ENCODE measurements at places on chromosomes 12 and 14.
A peak's percentile ranks its signal among the peaks of the same experiment; 100 is the strongest.

DNA sequence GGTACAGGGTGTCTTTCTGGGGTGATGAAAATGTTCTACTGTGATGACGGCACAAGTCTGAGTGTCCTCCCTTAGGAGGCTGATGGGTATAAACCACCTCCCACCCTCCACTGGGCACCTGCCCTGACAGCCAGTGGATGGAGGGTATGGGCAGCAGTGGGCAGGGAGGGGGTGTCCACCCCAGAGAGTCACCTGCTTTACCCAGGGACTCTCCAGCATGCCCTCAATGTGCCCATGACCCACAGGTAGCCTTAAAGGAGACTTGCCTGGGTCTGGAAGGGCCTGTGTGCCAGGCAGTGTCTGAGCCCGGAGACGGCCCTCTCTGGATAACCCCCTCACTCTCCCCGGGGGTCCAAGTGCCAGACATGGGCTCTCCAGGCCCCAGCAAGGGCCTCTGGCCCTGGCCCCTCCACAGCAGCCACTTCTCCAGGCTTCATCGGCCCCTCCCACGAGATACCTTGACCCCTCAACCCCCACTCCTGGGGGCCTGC lies 38.8 kb downstream of the CCNK start:
- no peak for DNase-seq

- no peak for DNase-seq
These were observed 188.1 kb downstream of the ERC1 start for GRCh38 chr12:1179128-1179527.

DNA sequence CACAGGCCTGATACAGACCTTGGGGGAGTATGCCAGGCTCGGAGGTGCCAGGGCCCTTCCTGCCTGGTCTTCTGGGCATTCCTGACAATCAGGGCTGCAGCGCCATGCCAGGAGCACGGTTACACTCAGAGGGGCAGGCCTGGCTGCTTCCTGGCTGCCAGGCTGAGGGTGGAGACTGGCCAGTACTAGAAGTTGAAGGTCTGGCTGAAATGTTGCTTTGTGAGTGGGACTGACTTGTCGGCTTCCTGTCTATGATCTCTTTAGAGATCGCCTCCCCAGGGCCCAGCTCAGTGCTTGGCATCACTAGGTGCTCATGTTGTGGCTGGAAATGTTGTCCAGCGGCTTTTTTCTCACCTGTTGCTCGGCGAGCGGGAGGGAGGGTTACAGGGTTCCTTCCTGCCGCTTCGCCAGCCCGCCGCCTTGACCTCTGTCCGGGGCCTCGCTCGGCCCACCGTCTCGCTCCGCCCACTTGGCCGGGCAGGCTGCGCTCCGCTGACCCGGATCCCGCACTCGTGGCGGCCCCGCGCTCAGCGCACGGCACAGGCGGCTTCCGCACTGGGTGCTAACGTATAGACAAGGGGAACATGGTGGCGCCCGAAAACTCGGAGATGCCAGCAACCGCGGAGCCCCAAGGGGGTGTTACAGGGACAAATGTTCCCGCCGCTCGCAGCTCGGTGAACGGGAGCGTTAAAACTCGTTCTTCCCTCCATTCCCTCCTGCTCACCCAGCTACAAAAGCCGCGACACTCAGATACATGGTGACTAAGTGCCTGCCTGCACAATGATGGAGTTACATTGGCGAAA lies 32.6 kb downstream of the PAPLN start:
- DNase-seq: no peak

DNA sequence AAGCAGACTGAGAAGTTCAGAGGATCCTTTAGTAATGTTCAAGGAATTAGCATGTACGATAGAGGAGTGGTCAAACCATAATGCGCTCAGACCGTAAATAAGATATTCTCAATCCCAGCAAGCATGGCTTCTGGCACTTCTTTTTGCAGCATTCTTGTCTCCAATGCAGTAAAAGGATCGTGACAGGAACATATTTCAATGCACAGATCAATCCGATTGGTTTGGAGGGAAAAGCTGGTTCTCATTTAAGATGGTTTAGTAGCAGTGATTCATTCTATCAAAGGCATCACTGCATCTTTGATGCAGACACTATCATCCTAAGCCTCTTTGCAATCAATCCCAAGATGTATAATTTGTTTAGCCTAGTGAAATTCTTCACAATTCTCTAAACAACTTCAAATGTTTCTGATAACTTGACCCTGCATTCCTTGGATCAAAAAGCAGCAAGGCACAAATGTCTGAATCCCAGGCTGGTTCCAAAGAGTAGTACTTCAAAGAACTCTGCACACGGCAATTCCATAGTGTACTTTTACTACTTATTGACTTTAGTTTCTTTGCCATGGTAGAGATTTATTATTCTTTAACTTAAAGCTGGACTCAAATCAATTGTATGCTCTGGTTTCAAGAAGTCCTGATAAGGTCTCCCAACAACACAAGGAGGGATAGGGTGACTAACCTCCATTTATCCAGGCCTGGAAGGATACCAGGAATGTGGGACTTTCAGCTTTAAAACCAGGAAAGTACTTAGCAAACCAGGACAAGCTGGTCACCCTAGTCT lies 96.8 kb upstream of the MDM1 start:
- no peak for DNase-seq

GRCh38 chr12:104218935-104219334 lies 3.4 kb downstream of the TXNRD1 start:
- no peak for DNase-seq

DNA sequence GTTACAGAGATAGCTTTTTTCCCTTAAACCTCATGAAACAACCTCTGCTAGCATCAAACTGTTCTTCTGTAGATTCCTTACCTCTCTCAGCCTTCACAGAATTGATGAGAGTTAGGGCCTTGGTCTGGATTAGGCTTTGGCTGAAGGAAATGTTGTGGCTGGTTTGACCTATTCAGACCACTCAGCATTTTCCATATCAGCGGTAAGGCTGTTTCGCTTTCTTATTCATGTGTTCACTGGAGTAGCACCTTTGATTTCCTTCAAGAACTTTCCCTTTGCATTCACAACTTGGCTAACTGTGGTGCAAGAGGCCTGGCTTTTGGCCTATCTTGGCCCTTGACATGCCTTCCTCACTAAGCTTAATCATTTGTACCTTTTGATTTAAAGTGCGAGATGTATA lies 50.7 kb upstream of the NRXN3 start:
- DNase-seq: no peak

DNA sequence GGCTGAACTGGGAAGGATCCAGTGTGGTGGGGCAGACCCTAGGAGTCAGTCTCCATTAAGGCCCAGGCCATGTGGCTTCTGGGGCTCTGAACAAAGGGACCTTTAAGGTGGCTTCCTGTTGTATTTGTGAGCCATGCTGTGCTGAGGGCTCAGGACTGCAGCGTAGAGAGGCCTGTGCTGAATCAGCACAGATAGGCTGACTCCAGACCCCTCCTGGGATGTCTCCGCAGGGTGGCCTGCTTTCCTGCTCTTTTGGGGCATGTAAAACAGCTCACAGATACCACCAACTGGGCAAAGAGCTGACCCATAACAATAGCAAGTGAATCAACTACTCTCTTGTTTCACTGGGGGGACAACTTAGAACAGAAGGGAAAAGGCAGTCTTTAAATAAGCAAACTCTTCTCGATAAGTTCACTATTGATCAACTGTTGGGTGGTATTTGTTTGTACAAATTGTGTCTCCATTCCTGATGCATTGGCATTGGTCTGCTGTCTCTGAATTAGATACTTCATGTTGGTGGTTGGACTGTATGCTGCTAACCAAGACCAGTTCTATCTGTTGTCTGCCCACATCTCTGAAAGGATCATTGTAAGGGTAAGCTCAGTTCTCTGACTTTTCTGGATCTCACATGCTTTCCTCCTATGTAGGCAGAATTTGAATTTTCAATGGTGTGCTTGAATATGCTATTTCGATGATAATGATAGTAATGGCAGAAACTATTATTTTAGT lies 71.8 kb downstream of the MYRFL start:
- DNase-seq: no peak

- DNase-seq: peak; percentile 78
These were observed 163.6 kb upstream of the PLEKHG7 start for GRCh38 chr12:92539110-92539749.

DNA sequence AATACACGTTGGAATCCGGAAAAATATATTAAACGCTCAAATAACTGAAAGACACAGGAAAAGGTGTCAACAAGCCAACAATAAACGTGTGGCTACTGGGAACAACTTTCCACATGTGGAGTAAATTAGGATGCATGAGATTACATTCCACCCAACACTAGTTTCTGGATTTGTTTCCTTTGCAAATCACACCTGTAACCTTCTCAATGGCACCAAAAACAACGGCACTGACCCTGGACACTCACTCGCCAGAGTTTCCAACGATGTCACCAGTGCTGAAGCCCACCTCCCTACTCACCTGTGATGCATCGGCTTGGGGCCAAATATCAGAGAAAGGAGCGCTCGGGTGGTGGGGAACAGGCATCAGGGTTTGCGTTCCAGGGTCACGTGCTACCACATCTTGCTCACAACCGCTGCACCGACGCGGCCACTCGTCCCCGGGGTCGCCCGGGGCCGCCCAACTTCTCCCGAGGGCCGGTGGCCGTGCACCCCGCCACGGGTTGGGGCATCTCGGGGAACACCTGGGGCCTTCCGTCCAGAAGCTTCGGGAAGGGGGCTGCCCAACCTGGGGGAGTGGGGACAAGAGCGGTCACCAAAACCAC lies 629 bp downstream of the PRDM4 start:
- DNase-seq: peak; percentile 15

DNA sequence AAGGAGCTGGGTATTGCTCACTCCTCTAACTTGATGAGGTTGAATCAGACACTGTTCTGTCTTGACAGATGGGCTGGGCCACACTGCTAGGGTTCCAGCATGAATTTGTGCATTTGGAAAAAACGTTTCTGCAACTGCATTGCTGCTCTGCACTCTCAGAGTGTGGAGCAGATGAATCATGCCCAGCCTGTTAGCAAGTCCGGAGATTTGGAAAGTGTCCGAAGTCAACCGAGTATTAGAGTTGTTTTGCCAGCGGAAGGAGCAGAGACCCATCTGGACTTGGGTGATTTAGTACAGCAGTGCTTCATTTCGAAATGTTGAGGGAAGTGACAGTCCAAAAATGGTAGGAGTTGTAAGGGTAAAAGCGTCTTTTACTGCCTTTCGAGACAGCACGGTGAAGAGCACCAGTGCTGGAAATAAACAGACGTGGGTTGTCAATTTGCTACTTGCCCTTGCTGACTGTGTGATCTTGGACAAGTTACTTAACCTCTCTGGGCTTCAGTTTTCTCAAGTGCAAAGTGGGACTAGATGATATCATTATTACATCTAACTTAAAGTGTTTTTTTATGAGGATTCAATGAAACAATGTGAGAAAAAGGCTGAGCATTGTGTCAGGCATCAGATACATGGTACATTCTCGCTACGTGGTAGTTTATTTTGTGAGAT lies 139.5 kb downstream of the CHST11 start:
- DNase-seq: no peak

- DNase-seq: no peak
These were observed 82.4 kb upstream of the DIO3 start for GRCh38 chr14:101478796-101479410.

DNA sequence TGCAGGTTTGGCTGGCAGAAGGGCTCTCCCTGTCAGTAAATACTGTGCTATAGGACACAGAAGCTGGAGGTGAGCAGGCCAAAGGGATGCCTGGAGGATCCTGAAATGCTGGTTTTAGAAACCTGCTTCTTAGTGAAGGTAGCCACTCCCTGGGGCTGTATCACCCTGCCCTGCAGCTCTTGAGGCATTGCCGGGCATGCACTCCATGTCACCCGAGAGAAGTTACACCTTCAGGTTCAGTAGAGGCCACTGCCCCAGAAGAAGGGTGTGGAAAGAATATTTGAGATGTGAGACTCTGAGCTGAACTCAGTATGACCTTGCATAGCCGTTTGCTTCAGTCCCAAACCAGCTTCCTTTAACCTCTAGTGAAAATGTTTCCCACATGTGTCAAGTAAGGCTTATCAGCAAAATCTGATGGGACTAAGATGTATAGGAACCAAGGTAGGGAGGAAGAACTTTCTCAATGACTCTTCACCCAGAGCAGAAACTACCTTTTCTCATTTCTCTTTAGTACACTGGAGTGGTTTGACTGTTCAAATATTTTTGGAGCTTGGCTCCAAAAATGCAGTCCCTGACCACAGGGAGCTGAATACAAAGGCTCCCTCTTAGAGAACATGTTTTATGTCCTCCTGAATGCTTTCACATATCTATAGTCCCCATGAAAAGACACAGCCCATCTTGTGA lies 164.5 kb upstream of the DYRK2 start:
- no peak for DNase-seq

GRCh38 chr12:115918763-115919162 lies 358.7 kb downstream of the MED13L start:
- DNase-seq: peak; percentile 12

- no peak for DNase-seq
These were observed 119.0 kb downstream of the RBM19 start for GRCh38 chr12:113846883-113847755.

GRCh38 chr14:24075485-24076301 lies 4.3 kb downstream of the CPNE6 start:
- DNase-seq: no peak

DNA sequence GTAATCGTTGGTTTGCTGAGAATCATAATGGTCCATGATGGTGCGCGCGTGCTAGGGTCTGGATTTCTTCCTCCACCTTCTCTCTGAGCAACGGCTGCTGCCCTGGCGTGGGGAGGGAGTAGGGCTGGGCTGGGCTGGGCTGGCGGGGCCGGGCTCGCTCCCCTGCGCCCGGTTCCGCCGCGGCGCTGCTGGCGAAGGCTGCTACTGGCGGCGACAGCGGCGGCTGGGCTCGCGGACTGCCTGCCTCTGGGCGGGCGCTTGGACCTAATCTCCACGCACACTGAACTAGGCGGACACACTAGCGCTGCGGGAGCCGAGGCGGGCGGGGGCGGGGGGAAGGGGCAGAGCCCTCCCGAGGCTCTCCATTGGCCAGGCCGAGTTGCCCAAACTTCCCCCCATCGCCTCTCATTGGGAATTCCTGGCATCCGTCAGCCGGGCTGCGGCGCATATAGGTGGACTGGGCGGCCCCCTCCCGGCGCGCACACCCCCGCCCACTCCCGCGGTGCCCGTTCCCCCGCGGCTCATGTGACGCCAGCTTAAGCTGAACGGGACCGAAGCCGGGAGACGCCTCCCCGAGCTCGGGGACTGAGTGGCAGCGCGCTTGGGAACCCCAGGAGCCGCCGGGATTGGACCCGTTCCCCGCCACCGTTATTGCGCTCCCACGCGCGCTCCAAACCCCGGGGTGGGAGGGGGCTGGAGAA lies at the start of gene ACTN1:
Gene ACTN1 (minus strand): TSS at position 282 of the 701 bp plus-strand sequence. CDS start 246 bp downstream, at position 36.
- peak; percentile 93 for DNase-seq

GRCh38 chr12:34286483-34286882 lies 264.2 kb downstream of the ALG10 start:
- DNase-seq: no peak

DNA sequence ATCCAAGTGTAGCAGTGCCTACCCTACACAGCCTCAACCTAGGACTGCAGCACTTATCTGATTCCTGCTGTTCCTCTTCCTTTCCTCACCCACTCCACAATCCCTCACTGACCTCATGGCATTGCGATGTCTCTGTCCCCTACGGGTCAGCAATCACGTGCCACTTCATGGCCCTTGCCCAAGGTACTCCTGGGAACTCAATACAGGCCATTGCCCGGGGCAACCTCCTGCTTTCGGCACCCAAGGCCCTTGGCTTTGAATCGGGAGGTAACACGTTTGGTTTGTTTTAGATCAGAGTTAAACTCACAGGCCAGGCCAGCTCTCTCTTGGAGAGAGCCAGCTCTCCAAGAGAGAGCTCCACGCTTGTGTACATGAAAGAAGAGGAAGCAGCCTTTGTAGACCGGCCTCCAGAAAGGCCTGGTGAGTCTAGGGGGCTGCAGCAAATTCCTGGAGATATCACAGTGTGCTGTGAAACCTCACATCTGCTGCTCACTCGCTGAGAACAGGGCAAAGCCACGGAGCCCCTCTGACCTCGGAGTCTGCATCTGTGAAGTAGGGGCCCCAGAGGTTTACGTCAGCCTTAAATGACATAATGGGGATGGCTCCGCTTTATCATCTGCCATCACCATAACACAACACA lies 12.2 kb downstream of the CLMN start:
- DNase-seq: no peak

Data from Kasumi-1 (cell line).